ENCODE measurements at places on chromosomes 3 and 15. TPM values are rescaled to one million over a fixed set of nuclear protein-coding genes. Genes with fewer than 3 reads are reported as not detected.
A peak's percentile ranks its signal among the peaks of the same experiment; 100 is the strongest.

- no peak for DNase-seq
- H3K4me1 ChIP-seq, result no peaks in the 10 kb centered on the region
- no peaks in the 10 kb centered on the region for H3K36me3 ChIP-seq
- no peak overlapping the region for H3K27ac ChIP-seq
- no peaks in the 10 kb centered on the region for H3K27me3 ChIP-seq
Measured at GRCh38 chr3:74532446-74532845, 82.0 kb downstream of the CNTN3 start.

Gene ENTPD3
- 5.7 TPM for total RNA-seq

DNA sequence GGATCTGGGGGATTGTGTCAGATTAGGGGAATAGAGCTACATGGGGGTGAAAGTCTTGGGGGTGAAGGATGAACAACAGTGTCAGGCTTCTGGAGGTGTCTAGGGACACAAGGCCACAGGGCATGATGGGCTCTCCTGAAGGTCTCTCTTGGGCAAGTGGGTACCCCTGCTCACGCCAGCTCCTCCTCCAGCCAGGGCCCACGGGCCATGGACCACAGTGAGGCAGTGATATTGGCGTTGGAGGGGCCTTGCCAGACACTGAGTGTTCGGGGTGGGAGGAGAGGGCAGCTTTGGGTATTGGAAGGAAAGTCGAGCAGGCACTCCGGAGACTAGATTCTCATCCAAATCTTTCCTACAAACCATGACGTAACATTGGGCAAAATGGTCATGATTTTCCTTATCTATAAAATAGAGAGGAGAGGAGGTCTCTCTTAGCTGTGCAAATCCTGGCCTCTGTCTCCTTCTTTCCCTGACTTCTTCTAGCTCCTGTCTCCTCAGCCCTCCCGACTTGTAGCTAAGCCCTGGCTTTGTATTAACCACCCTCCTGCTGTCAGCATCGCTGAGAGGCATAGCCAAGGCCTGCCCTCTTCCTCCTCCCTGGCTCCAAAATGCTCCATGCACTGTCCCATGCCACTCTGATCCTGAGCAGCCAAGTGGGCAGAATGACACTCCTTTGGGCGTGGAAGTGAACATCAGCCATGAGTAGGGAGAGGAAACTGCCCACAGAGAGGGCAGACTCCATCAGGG, 24.0 kb upstream of the SRP14 start:
- peak overlapping the region; percentile 63 for H3K27ac ChIP-seq
- H3K36me3 ChIP-seq, result no peaks in the 10 kb centered on the region
- H3K4me3 ChIP-seq, result no peak overlapping the region
- H3K4me1 ChIP-seq, result peaks cover 24% of the 10 kb centered on the region

Gene CLDN18
- not detected for total RNA-seq

DNA sequence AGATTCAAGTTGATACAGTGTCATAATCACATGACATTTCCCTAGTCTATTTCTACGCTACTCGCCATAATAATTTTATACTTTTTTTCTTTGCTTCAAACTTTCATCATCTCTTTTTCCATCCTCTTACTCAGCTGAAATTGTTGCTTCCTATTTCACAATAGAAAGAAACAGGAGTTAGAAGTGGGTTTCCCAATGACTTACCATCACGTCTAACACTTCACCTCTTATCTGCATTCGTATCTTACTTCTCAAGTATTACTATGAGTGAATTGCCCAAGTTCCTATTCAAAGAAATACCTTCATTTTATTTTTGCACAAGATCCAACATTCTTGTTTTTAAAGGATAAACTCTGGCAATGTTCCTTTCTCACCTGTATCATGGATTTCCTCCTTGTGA, 1539.9 kb downstream of the SI start:
- no peaks in the 10 kb centered on the region for H3K36me3 ChIP-seq
- no peak overlapping the region for H3K27ac ChIP-seq
- H3K4me3 ChIP-seq, result no peak overlapping the region
- no peaks in the 10 kb centered on the region for H3K4me1 ChIP-seq
- H3K27me3 ChIP-seq, result no peaks in the 10 kb centered on the region
- DNase-seq, result no peak

DNA sequence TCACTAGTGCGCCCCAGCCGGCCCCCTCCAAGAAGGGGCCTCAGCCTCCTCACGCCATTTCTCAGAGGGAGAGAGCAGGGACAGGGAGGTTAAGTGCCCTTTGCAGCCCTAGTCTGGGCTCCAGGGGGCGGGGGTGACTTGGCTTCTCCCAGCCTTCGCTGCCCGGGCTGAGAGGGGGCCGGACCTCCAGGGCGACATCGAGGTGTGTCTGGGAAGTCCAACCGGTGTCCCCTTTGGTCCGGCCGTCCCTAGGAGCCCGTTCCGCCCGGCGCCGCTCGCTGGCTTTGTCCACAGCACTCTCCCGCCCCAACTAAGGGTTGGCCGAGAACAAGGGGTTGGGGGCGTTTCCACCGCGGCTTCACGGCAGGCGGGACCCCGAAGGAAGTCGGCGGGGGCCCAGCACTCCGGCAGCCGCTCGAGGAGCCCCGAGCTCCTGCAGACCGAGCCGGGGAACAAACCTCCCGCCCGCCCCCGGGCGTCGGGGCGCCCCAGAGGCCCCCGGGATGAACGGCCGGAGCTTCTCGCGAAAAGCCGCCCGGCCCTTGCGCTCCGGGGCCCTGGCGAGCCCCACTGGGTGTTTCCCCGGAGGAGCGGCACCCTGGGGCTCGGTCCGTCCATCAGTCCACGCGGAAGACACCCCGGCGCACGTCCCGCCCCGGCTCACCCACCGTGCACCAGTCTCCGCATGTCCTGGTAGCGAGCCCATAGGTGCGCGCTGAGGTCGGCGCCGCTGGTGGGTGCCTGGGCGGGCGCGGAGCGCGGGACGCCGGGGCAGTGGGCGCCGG, 627 bp downstream of the NT5DC2 start:
- H3K4me3 ChIP-seq, result peak overlapping the region; percentile 58
- peaks cover 7% of the 10 kb centered on the region for H3K36me3 ChIP-seq
- H3K27me3 ChIP-seq, result no peaks in the 10 kb centered on the region
- peak overlapping the region; percentile 14 for H3K27ac ChIP-seq
- DNase-seq, result peak; percentile 51
- H3K4me1 ChIP-seq, result peaks cover 25% of the 10 kb centered on the region

- H3K36me3 ChIP-seq, result no peaks in the 10 kb centered on the region
- no peak overlapping the region for H3K27ac ChIP-seq
- H3K27me3 ChIP-seq, result no peaks in the 10 kb centered on the region
- no peak for DNase-seq
- H3K4me1 ChIP-seq, result no peaks in the 10 kb centered on the region
Measured at GRCh38 chr15:60933900-60934885, 294.9 kb downstream of the RORA start.

Measured in thyroid gland (tissue), 4 donors.